ENCODE measurements at places on chromosomes 12 and 14. TPM values are rescaled to one million over a fixed set of nuclear protein-coding genes. Genes with fewer than 3 reads are reported as not detected.

Gene TCTN2
- 33.0 TPM for total RNA-seq

Gene MGP
- 3.0 TPM for total RNA-seq

Gene SIX1
- 0.46 TPM for total RNA-seq

Gene PLEK2
- 0.69 TPM for total RNA-seq

Gene C3AR1
- total RNA-seq = 3.2 TPM

Gene TAS2R30
- total RNA-seq = 9.5 TPM

Gene POTEG
- not detected for total RNA-seq

Gene SINHCAF
- 20.8 TPM for total RNA-seq

Gene KITLG
- 378 TPM for total RNA-seq

Gene GPR65
- 0.23 TPM for total RNA-seq

Gene IFT81
- total RNA-seq = 79.6 TPM

Gene NTF3
- total RNA-seq = 6.2 TPM

Gene ZDHHC22
- total RNA-seq = 31.1 TPM

Gene VDR
- total RNA-seq = 0.23 TPM

Gene LMBR1L
- 77.3 TPM for total RNA-seq

Gene STON2
- 109 TPM for total RNA-seq

Gene CHST11
- total RNA-seq = 21.5 TPM

Gene TSPAN19
- total RNA-seq = 0.92 TPM
